ENCODE measurements at places on chromosomes 1 and 21. TPM values are rescaled to one million over a fixed set of nuclear protein-coding genes. Genes with fewer than 3 reads are reported as not detected.

The PIGR gene
- total RNA-seq, result 0.22 TPM

The PALMD gene
- total RNA-seq, result 250 TPM

The CALML6 gene
- not detected for total RNA-seq

The RCSD1 gene
- total RNA-seq, result 22.5 TPM

The RPS6KC1 gene
- 23.5 TPM for total RNA-seq

The CFHR5 gene
- total RNA-seq, result not detected

The MYCL gene
- total RNA-seq, result 0.57 TPM

The NUAK2 gene
- total RNA-seq, result 1.4 TPM

The IRF6 gene
- 2.0 TPM for total RNA-seq

The LMOD1 gene
- 44.7 TPM for total RNA-seq

The NBPF6 gene
- not detected for total RNA-seq

The CSMD2 gene
- total RNA-seq, result 4.4 TPM

The TSSK3 gene
- not detected for total RNA-seq

The RGS1 gene
- total RNA-seq, result 78.4 TPM

Measured in subcutaneous adipose tissue (tissue), 4 donors.